ENCODE measurements at places on chromosomes 2 and 18.

GRCh38 chr18:9890957-9891356 is 5.2 kb downstream of the TXNDC2 start:
- DNase-seq, result no peak

GRCh38 chr18:57376503-57376902 is 24.1 kb downstream of the ST8SIA3 start:
- DNase-seq, result no peak

GRCh38 chr2:203808046-203808750 is 59.4 kb upstream of the CTLA4 start:
- no peak for DNase-seq

GRCh38 chr18:56711708-56712445 is 60.7 kb downstream of the WDR7 start:
- no peak for DNase-seq

GRCh38 chr2:229431327-229431954 is 160.4 kb upstream of the PID1 start:
- no peak for DNase-seq
